Hindlimb muscle (tissue), 1 donor: ENCODE measurements at places on chromosomes 3 and 15.

DNA sequence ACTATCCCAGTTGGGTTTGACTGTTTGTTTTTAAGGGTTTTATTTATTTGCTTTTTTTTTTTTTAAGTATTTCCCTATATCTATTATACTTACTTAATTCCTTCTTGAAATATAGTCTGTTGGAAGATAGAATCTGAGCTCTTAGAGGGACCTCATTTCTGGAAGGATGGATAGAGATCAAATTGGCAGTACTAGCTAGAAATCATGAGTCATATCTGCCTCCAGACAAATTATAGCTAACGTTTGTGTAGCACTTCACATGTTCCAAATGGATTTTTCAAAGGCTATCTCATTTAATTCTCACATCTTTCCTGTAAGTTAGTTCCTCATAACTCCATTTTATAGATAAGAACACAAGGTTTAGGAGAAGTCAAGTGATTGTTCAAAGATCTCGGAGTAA lies 384.7 kb downstream of the ZIC1 start:
- DNase-seq = no peak

- DNase-seq = no peak
Measured at GRCh38 chr15:92074101-92074500, 220.6 kb downstream of the SLCO3A1 start.

GRCh38 chr15:45199136-45199810 lies 11.5 kb upstream of the SHF start:
- peak; percentile 66 for DNase-seq

DNA sequence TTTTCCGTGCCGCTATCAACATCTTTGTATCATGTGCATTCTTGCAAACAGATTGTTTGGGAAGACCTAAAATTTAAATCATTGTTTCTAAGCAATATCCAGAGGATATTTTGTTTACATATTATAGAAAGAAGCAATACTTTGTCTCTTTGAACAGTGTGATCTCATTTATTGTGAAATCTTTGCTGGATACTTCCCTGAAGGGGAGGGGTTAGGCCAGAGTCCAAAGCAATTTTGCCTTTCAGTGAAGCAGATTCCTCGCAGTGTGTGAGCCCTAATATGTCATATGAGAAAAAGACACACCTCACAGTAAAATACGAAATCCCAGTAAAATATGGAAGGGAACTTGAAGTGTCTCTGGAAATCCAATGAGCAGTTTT lies 158.7 kb upstream of the SLCO3A1 start:
- DNase-seq = peak; percentile 87

DNA sequence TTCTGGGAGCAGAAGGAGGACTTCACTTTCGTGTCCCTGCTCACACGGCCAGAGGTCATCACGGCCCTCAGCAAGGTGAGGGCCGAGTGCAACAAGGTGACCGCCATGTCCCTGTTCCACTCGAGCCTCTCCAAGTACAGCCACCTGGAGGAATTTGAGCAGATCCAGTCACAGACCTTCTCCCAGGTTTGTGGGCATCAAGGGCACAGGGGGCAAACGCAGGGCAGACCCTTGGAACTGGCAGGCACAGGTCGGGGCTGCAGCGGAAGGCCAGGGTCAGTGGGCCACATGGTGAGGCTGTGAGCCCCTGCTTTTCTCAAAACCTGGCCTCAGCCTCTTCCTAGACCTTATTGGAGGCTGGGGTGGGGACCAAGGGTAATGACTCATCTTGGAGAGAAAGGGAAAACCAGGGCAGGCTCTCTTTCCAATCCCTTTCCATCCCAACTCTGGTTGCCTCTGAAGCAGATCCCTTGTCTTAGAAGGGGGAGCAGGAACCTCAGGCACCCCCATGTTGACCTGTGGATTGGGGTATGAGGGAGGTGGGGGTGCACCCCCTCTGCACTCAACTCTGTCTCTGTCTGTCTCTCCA lies 29.5 kb downstream of the DNAH1 start:
- no peak for DNase-seq

DNA sequence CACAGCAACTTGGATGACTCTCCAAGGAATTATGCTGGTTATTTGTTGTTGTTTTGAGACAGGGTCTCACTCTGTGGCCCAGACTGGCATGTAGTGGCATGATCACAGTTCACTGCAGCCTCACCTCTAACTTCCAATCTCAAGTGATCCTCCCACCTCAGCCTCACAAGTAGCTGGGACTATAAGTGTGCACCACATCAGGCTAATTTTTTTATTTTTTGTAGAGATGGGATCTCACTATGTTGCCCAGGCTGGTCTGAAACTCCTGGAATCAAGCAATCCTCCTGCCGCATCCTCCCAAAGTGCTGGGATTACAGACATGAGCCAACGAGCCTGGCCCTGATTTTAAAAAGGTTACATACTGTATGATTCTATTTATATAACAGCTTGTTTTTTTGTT lies 63.0 kb downstream of the RBPMS2 start:
- no peak for DNase-seq

DNA sequence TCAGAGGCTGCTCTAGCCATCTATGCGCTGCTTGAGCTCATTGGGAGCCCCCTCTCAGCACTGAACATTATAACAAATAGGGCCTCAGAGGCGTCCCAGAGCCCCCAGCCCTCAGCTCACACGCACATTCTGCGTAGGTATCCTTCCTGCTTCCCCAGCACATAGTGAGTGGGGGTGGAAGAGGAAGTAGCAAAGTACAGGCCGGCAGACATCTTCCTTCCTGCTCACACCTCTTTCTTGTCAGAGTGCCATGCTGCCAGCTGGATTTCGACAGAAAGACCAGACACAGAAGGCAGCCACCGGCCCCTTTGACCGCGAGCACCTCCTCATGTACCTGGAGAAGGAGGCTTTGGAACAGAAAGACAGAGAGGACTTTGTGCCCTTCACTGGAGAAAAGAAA lies 16.6 kb downstream of the TMOD2 start:
- DNase-seq = no peak

DNA sequence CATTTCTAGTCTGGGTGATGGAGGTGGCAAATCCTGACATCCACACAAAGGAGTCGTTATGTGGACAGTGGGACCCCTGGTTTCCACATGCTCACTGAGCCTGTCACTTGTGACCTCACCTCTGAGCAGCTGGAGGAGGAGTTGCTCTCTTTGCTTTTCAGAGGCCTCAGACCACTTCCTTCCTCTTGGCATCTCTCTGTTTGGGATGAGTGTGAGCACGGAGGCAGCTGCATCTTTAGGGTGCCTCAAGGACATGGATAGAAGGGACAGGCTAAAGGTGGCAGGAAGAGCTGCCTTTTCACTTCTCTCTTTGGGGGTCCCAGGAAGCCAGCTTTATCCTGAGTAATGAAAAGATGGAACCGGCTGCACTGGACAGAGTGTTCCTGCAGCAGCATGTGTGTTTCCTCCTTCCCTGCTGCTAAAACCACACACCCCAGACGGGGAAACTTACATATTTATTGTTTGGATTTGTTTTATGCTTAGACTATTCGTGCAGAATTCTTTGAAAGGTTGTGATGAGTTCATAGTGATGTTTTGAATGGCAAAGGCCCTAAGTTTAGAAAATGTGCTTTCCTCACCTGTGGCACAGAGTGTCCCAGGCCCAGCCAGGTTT lies 31.8 kb downstream of the GPR171 start:
- no peak for DNase-seq
